Urinary bladder (tissue), 4 donors: ENCODE measurements at places on chromosomes 11 and 22. TPM values are rescaled to one million over a fixed set of nuclear protein-coding genes. Genes with fewer than 3 reads are reported as not detected.

GRCh38 chr11:16191868-16192240 lies 164.5 kb downstream of the SOX6 start:
- DNase-seq = no peak

The TMEM191B gene
- polyA plus RNA-seq = 0.60 TPM

DNA sequence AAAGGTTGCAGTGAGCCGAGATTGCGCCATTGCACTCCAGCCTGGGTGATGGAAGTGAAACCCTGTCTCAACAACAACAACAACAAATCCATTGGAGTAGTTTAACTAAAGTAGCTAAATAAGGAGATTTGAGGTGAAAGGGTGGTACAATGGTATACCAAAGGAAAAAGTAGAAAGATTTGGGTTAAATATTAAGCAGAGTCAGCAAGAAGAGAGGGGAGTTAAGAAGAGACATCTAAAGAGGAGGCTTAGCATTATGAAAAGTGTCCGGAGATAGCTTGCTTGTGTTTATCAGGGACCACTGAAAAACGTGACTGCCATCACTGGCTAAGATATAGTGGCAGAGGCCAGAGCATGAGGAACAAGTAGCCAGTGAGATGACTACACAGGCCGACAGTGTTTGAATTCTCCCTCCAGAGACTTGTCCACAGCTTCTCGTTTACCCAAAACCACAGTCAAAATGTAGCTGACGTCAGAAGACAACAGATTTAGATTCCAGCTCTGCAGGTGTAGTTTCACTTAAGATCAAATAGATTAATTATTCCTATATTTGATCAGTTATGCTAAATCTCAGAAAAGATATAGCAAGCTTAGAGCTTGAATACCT lies 32.6 kb upstream of the GRK2 start:
- DNase-seq = no peak

DNA sequence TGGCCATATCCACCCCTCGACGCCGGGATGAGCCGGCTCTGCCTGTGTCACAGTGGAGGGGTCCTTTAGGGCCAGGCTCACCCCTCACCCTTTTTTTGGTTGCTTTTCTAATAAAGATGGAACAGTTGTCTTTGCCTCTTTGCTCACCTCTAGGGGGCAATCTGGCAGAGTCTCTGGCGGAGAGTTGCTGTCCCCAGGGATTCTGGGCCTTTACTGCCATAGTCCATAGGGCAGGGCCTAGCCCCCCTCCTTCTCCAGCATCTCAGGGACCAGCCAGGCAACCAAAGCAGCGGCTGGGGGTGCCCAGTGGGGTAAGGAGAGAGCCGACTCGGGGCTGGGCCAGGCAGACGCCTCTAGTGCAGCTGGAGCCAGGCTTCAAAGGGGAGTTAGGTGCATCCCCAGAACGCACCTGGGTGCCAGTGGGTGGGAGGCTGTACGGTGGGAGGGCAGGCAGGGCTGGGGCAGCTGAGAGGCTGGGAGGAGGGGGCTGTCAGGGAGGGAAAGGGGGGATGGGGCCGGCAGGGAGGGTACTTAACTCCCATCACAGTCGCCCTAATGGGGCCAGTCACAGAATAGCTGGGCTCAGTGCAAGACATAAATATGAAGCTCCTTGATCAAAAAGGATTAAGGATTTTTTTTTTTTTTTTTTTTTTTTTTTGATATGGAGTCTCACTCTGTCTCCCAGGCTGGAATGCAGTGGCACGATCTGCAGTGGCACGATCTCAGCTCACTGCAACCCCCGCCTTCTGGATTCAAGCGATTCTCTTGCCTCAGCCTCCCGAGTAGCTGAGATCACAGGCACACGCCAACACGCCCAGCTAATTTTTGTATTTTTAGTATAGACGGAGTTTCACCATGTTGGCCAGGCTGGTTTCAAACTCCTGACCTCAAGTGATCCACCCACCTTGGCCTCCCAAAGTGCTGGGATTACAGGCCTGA lies 2.5 kb upstream of the SUSD2 start:
- DNase-seq = no peak

GRCh38 chr22:45319324-45319685 lies 9.6 kb downstream of the FAM118A start:
- no peak for DNase-seq

DNA sequence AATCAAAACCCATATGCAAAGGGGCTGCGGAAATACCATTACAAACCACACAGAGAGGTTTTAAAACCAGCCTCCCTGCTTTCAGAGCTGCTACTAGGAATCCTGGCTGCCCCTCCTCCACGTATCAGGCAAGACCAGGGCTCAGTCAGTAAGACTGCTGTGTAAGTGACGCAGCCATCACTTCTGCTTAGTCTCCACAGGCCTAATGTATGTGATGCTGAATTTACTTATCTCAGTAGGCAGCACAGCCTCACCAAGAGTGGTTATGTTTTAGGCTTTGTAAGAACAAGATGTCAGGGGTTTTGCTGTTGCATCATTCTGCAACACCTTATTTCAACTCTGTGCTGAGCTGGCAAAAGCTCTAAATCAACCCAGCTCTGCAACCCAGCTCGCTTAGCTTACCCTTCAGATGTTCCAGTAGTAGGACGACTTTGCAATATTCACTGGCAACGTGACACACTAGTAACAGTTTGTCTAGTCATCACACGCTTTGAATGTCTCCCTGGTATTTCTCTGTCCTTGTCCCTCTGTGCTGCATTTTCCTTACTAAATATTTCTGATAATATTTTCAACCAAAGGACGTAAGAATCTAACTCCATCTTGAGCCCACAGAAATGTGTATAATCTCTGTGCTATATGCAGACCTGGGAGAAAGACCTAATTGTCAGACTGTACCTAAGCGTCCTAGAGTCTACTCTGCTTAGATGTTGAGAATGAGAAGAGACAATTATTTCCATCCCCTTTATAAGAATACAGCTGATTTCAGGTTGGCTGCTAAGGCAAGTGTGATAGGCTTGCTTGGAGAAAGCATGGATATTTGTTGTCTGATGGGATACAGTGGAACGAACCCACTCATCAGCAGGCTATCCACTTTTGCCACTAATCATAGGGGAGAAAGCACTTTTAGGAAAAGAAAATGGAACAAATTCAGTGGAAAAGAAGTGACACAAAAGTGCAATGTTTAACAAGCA lies 72.2 kb downstream of the LARGE2 start:
- DNase-seq = no peak

- no peak for DNase-seq
These were observed 26.5 kb downstream of the CTTN start for GRCh38 chr11:70424765-70425344.

The C11orf71 gene
- polyA plus RNA-seq = 8.6 TPM

- no peak for DNase-seq
These were observed 47.6 kb upstream of the OLFML1 start for GRCh38 chr11:7437696-7438095.

DNA sequence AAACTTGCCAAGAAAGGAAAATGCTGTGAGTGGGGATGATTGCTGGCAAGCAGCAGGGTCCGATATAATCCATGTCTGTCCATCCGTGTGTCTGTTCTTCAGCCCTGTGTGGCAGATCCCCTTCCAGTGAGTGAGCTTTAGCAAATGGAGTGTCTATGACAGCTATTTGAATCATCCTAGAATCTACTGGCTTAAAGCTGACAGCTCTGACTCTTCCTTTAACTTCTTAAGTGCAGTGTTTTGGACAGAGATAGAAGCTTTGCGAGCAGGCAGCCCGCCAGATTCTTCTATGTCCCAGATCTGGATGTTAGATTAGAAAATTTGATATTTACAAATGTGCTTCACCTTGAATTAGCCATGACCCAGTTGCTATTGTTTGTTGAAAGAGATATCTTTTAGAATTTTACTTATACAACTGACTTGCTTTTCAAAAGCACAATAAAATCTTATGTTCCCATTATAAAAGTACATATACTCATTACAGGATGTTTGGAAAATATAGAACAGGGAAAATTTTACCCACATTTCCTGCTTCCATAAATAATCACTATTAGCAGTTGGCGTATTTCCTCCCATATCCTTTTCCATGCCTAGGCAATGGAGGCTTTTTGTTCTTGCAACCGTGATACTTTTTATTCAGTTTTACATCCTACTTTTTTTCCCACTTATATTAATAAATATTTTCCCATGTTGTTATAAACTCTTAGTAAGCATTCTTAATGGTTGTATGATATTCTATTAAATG lies 124.5 kb downstream of the COMMD9 start:
- DNase-seq = no peak

GRCh38 chr11:65968600-65969482 lies 7.3 kb downstream of the SART1 start:
- no peak for DNase-seq
